ENCODE measurements at places on chromosomes 1 and 21. TPM values are rescaled to one million over a fixed set of nuclear protein-coding genes. Genes with fewer than 3 reads are reported as not detected.

DNA sequence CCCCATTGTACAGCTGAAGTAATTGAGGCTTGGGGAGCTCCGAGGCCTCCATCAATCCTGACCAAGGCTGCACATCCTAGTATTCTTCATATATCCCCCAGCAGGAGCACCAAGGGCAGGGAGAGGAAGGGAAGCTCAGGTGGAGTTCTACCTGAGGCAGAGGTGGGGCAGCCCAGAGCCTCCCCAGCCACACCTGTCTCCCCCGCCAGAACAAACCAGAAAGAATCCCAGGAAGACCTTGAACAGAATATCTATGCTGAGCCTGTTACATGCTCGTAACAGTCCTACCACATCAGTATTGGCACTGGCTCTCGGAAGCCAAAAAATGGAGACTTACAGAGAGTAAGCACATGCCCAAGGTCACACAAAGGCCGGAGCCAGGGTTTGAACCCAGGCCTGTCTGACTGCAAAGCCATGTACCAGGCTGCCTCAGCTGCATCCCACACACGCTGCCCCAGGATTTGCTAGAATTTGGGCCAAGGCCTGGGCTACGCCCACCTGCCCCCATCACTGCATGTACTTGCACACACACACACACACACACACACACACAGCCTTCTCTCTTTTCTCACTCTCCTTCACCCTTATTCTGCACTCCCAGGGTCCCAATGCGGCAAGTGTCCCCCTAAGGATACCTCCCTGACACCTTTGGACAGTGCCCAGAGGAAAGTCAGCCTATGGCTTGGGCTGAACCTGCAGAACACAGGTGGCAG, 4.5 kb downstream of the E2F2 start:
- DNase-seq: no peak

DNA sequence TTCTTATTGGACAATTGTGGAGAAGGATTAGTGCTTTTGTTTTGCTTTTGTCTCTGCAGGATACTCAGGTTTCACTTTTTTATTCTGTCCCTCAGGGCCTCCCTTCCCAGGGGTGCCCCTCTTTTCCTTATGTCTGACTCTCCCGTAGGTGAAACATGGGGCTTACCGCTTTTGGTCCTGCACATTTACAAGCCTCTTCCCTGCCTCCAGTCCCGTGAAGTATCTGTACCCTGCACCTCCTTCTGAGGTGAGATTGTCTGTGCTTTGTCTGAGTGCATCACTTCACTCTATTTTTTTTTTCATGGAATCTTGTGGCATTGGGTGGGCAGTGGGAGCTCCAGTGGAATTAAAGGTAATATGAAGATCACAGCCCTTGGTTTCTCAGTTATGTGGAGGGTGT, 758.1 kb upstream of the TPTE start:
- no peak for DNase-seq

GRCh38 chr1:12078938-12079861, 16.1 kb downstream of the TNFRSF8 start:
- DNase-seq: peak; percentile 40

DNA sequence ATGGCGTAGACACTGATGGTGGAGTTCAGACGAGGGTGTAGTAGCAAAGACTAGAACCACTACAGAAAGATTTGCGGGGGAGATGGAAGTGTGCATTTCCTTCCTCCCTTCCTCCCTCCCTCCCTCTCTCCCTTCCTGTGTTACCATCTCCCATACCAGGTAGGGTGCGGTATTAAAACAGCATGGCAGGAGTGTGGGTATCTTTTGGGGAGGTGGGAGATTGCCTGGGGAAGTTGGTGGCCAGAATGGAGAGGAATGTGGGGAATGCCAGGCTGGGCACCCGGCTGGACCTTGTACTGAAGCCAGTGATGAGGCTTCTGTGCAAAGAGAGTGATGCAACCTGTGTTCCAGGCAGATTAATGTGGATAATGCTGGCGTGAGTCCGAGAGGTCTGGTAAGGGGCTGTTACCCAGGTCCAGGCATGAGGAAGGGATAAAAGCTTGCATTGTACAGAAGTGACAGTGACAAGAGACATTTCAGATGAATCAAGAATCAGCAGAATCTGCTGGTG, 30.3 kb upstream of the PPP2R5A start:
- no peak for DNase-seq

DNA sequence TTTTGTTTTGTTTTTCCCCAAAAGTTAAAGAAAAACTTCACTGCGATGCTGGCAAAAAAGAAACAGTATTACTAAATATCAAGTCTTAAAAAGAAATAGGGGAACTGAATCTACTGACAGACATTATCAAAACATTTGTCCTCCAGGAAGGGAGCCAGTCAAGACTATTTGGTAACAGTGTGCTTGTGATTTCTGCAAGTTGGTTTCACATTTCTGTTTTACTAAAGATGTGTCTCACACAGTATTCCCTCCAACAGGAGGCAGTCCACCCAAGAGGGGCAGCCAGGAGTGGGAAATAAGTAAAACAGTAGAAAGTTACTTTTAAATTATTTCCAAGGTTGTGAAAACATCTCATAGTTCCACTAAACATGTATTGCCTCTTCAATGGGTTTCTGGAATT, 74.4 kb upstream of the SDC3 start:
- no peak for DNase-seq

GRCh38 chr1:49298304-49298703, 521.6 kb upstream of the BEND5 start:
- no peak for DNase-seq

GRCh38 chr1:185388346-185388745, 71.3 kb upstream of the IVNS1ABP start:
- no peak for DNase-seq

DNA sequence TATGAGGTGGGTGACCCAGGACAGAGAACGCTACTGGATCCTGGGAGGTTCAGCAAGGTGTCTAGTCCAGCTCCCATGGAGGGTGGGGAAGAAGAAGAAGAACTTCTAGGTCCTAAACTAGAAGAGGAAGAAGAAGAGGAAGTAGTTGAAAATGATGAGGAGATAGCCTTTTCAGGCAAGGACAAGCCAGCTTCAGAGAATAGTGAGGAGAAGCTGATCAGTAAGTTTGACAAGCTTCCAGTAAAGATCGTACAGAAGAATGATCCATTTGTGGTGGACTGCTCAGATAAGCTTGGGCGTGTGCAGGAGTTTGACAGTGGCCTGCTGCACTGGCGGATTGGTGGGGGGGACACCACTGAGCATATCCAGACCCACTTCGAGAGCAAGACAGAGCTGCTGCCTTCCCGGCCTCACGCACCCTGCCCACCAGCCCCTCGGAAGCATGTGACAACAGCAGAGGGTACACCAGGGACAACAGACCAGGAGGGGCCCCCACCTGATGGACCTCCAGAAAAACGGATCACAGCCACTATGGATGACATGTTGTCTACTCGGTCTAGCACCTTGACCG, 8.6 kb upstream of the PIGV start:
- no peak for DNase-seq

GRCh38 chr1:180603850-180604226, 28.0 kb upstream of the XPR1 start:
- no peak for DNase-seq

DNA sequence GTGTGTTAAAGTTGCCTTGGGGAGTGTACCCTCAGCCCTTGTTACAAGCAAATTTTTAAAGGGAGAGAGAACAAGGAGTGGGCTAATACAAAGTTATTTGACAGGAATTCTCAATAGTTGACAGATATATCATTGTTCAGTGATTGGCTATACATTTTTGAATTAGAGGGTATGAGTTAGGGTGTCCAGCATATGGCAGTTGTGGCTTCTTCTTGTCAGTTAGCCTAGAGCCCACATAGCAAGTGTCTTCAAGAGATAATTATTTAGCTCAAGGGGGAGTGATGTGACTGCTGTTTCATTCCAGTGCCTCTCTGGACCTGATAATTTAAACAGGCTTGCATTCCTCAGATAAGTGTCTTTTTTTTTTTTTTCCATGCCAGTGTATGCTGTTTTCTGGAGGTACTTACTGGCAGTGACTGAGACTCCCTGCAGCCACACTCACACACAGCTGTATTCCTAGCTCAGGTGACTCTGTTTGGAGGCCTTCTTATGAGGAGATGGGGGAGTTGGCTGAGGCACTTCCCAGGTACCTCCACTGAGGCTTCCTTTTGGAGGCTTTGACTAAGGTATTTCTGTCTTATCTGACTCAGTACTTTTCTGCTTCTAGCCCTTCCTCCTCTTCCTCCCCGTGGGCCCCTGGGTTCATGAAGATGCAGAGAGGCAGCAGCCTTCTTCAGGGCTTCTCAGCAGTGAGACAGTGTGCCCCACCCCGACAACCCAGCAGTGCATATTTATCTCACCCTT, 32.3 kb downstream of the IVNS1ABP start:
- DNase-seq: no peak

DNA sequence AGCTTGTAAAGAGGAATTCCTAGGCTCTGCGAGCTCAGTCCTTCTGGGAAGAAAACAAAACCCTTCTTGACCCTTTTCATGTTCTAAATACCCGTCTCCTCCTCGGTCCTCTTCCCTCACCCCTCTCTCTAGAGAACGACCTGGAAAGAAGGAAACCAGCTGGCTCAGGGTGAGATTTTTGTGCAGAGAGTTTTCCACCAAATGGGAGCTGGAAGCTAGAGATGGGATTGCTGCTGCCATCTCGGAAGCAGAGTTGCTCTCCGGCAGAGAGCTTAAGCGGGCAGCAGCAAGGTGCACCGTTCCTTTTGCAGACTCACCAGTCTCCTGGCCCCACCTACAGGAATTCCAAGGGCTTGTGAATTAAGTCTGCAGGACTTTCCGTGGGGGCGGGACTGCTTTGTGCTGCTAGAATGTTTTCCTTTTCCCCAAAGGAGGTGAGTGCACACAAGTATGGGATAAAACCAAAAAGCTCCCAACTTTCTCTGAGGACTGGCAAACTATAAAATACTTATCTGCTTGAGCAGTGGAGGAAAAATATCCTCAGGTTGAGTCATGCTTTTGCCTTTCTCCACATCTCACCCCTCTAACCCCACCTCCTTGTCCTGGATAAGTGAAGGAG, 29.1 kb upstream of the KIAA0040 start:
- DNase-seq: peak; percentile 3

- DNase-seq: peak; percentile 35
These were observed 1237.2 kb downstream of the PLA2G4A start for GRCh38 chr1:188065917-188066316.

DNA sequence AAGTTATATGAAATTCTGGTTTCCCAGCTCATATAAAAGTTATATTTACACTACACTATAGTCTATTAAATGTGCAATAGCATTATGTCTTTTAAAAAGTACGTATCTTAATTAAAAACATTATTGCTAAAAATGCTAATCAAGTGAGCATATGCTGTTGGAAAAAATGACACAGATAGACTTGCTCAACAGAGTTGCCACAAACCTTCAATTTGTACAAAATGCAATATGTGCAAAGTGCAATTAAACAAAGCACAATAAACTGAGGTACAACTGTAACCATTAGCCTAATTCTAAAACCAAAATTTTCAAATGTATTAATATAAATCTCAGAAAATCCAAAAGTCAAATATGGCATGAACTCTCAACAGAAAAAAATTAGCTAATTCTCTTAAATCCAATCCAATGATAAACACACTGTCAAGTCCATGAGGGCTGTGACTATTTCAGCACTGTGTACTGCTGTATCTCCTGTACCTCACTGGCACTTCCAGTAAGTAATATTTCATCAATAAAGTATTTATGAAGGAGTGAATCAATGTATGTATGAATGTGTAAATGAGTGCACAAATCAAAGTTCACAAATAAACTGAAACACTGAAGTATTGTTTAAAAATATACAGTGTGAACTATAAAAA, 116.3 kb downstream of the AKT3 start:
- no peak for DNase-seq

DNA sequence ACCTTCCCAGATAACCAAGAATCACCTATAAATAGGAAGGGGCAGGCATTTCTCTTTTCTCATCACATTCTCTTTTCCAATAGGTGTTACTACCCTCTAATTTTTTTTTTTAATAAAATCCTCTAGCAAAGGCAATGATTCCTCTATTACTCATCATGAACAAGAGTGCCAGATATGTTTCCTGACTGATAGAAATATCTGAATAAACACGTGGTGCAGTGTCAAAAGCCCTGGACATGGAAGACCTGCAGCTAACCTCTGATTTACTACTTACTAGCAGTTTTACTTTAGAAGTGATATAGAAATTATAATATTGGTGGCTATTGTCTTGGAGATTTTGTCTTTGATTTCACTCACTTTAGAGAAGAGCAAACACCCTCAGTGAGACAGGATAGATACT, 194.6 kb upstream of the SAMSN1 start:
- no peak for DNase-seq

DNA sequence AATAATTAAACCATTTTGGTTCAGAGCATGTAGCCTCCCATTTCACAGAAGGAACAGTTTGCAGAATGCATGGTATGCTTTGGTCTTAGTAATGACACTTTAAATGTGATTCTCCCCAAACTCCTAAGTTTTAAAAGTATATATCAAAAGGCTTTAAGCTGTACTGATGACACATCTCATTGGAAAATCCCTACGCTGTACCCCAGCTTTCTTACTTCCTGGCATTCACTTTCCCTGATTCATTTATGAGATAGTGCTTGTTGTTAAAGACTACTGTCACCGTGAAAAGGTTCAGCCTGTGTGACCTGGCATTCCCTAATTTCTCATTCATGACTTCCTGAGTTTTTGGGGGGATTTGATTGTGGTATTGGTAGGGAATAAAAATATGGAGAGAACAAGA, 53.4 kb downstream of the MPZL1 start:
- DNase-seq: no peak

GRCh38 chr1:76503100-76503499, 364.2 kb upstream of the ST6GALNAC5 start:
- DNase-seq: no peak

DNA sequence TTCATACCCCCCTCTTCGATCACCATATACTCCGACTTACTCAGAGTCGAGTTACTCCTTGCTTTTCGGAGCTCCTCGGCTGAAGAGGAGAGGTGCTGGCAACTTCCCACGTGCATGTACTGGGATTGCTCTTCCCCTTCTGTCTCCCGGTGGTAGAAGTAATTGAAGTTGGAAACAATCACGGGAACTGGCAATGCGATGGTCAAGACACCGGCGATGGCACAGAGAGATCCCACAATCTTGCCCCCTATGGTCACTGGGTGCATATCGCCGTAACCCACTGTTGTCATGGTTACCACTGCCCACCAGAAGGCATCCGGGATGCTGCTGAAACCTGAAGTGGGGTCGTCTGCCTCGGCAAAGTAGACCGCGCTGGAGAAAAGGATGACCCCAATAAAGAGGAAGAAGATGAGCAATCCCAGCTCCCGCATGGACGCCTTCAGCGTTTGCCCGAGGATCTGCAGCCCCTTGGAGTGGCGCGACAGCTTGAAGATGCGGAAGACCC, 1.5 kb downstream of the KCNA3 start:
- no peak for DNase-seq

The DCST1 gene
- not detected for total RNA-seq

The RNF186 gene
- not detected for total RNA-seq

The DNASE2B gene
- not detected for total RNA-seq

The LCE3D gene
- total RNA-seq: not detected

The SLC25A33 gene
- 4.8 TPM for total RNA-seq

The RHEX gene
- not detected for total RNA-seq

The DENND2C gene
- 1.3 TPM for total RNA-seq

The LAMTOR2 gene
- total RNA-seq: 84.7 TPM
